IMR-90 (cell line): ENCODE measurements at places on chromosomes 7 and 10. TPM values are rescaled to one million over a fixed set of nuclear protein-coding genes. Genes with fewer than 3 reads are reported as not detected.

DNA sequence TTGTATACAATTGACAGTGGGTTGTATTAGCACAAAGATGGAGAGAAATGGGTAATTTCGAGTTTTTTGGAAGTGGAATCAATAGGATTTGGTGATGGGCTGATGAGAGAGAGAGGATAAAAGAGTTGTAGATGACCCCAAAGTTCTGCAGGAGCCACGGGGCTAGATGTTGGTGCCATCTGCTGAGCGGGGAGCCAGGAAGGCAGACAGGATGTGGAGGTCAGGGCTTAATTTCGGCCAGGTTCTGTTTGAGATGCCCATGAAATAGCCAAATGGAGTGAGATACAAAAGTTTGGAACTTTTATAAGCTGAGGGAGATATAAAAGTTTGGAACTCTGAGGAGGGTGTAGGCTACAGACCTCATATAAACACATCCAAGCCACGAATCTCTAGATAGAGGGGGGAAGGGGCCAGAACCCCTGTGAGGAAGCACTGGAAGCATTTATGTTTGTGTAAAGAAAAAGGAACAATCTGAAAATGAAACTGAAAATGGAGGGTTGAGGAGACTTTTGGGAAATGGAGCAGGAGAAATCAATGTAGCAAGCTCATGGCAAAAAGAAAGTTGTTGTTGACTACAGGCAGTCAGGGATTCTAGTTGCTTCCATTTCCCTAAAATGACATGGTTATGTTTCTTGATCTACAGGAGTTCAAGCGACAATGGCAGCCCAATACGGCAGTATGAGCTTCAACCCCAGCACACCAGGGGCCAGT lies 2.2 kb downstream of the GIMAP4 start:
- no peak for DNase-seq

GRCh38 chr10:23412223-23412622 lies 26.7 kb upstream of the OTUD1 start:
- peak; percentile 48 for DNase-seq

DNA sequence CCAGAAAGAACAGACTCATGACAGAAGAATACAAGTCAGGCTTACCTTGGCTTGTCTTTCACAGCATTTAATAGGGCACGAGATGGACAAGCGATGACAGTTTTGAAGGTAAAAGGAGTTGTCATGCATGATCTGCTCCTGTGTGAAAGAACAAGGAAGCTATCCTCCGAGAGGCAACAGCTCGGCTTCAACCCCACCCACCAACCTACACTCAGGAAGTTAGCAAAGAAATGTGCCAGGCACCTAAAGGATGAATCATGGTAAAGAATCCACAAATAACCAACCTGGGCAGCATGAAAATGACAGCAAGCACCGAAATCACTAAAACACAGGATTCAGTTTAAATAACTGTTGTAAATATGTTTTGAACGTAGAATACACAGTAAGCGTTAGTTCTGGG lies 700.2 kb downstream of the TYW1 start:
- no peak for DNase-seq

DNA sequence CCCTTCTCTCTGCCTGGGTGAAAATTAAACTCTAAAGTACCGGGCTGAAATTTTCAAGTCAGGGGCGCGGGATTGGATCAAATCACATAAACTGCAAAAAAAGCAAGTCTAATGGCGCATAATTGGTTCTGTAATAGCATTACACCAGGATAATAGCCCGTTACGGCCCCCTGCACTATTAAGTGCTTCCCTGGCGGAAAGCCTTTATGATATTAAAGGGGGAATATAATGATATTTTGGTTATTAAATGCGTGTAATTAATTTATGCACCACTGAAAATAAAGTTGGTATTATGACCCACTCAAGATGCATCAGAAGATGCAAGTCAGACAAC lies 744 bp upstream of the DRGX start:
- DNase-seq = no peak

GRCh38 chr7:33792547-33793105 lies 112.7 kb upstream of the BMPER start:
- DNase-seq = no peak

DNA sequence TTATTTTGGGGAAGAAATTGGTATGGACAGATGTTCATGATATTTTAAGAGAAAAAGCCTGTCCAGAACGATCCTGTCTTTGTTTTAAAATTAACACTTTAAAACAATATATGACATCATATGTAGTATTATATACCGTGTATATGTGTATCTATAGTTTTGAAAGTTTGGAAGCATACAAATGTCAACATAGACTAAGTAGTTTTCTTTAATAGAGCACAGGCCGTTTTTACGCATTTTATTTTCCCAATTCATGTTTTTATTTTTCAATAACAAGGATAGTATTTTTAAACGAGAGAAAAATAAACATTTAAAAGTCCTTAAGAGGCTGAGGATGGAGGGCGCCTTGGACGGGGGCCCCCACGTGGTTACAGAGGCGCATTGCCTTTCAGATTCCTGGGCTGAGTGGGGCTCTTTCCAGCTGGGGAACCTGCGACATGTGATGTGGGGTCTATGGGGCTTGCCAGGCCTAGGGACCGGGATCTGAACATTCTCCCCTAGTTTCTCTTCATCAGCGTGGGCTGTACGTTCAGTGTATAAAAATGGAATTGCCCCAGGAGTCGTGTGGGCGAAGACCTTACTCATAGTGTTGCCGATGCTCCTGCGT lies 127.8 kb upstream of the ZNF746 start:
- peak; percentile 54 for DNase-seq

DNA sequence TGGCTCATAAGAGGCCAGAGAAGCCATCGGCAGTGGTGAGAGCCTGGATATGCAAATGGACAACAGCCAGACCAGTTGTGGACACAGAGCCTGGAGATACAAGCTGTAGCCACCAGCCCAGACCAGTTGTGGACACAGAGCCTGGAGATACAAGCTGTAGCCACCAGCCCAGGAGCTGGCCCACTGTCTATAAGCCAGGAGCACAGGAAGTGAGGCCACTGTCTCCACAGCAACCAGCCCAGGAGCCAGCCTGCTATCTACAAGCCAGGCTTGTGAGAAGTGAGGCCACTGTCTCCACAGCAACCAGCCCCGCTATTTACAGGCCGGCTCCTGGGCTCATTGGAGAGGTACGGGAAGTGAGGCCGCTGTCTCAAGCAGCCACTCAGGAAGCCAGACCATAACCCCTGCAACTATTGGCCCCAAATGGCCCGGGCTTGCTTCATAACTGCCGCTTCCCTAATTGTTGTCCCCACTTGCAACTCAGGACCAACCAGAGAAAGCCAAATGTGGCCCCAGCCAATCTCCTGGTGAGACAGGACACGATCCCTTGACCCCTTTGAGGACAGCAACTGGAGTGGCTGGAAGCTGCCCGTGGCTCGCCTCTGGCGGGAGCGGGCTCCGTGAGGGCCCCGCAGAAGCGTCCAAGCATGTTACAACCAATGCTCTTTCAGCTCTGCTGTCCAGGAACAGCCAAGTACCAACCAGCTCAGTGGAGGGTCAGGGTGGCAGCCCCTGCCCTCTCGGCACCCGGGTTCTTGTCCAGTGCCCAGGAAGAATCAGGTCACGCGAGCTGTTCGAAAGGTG lies 44.1 kb upstream of the CNPY1 start:
- peak; percentile 16 for DNase-seq

DNA sequence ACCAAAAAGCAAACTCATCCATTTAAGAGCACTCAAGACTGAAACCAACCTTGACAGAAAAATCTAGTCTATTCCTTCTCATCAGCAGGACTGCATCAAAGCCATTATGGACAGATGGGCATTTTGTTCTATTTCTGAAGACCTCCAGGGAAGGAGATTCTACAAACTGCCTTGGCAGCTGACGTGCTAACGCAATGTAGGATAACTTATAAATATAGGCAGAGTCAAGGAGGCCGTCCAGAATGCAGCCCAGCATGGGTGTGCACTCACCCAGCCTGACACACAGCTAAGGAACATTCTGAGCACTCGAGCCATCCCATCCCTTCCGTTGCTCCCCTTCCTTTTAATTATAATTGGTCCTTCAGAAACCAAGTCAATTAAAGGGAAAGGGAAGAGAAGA lies 25.3 kb upstream of the NEBL start:
- DNase-seq = no peak

- peak; percentile 57 for DNase-seq
Observed at GRCh38 chr7:6175645-6176044, 96.8 kb downstream of the CYTH3 start.

GRCh38 chr7:17545348-17545747 lies 246.9 kb downstream of the AHR start:
- no peak for DNase-seq

DNA sequence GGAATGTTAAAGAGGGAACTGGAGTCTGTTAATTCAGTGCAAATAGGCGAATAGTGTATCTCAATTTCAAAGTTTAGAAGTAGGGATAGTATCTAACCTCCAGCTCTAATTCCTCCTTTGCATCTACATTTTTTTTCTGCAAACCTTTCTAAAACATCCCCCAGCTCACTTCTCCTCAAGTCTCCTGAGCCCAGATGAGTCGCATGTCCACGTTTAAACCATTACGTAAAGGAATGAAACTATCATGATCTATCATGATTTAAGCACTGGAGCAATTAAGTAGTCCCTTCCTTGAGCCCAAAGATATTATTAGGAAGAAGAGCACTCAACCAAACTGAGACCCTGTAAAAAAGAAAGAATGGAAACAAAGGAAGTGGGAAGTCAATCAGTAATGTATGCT lies 29.9 kb downstream of the GPR22 start:
- DNase-seq = peak; percentile 21

DNA sequence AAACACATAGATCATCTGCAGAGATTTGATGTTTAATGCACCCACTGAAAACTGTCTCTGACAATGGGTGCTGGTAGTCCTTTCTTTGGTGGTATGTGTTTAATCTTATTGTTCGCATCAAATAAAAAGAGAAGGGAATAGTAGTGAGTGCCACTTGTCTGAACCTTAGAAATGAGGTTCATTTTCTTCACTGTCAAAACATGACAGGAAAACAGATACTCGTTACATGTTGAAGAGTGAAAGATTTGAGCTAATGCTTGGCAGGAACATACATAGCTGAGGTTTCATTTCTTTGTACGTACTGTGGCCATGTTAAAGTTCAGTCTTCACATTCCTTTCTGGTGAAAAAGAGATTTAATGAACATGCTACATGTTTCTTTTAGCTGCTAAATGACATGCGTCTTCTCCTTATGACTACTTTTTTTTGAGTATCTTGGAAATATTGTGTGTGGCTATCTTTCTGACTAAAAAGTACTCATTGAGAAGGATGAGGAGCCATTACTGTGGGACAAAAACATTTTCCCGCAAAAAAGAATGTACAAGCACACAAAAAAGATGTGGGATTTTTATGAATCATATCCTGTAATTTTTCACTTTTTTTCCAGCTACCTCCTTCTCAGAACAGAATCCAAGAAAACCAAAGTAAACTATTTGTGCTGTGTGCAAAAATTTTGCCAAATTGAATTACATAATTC lies 108.0 kb downstream of the TWIST1 start:
- peak; percentile 71 for DNase-seq

DNA sequence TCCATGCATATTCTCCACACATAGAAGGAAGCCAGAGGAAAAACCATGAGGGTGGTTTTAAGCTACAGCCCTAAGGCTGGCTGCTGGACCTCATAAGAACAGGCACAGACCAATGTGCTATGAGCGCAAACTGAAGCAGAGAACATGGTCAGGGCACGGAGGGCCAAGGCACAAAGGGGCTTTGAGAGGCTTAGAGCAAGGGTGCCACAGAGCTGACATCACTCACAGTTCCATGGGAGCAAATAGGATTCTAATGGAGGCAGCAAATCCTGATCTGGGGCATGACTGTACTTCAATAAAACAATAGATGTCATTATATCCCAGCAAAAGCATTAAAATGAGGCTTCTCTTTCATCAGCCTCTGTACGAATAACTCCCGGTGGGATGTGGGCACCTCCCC lies 162.4 kb downstream of the COBL start:
- no peak for DNase-seq

DNA sequence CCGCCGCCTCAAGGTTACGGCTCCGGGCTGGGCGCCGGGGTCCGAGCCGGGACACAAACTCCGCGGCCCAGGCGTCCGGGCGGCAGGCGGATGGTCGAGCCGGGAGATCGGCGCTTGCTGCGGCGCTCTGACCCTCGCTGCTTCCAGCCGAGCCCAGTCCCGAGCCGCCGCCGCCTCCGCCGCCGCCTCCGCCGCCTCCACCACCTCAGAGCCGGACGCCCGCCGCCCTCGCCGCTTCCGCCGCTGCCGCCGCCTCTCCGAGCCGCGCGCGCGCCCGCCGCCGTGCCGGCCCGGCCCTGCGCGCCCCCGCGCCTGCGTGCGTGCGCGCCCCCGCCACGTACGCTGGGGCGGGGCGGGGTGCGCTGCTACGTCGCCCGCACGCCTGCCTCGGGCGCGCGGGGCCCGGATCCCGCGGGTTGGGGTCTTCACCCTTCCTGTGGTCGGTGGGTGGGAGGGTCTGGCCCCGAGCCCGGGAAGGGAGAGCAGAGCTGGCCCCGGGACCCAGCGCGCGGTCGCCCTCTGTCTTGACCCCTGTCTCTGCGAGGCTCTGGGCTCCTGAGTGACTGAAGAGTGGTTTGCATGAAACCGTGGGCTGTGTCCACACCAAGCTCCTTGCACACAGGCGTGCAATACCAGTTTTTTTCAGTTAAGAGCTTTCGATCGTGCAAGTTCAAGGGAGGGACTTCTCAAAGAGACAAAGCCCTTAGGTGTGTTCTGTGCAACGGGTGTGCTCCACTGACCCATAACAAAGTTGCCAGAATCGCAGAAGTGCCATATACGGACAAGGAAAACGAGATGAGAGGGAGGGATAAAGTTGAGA lies at the start of gene SMURF1:
SMURF1 (minus strand) TSS at position 256 of the 820 bp plus-strand sequence. CDS start 328 bp downstream, outside the sequence.
- peak; percentile 47 for DNase-seq

DNA sequence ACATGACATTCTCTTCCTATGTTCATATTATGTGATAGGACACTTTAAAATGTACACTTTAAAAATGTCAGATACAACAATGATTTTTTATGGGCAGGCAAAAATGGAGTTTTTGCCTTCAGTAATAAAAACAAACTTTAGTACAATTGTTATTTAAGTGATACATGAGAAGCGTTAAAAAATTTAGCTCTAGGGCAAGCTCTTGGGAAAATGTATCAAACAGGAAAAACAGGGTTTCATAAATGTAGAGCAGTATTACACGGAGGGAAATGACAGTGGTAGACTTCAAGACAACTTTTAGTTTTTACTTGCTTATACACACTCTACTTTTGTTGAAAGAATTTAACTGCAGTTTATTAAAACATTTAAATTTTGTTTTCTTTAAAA lies 1.5 kb downstream of the FHIP2A start:
- DNase-seq = no peak

Gene CPVL
- total RNA-seq = not detected in 2 replicates

Gene VWA2
- not detected in 2 replicates for total RNA-seq

Gene SPDYE3
- not detected in 2 replicates for total RNA-seq

Gene GSTO2
- 1.9 and 2.3 TPM in 2 replicates for total RNA-seq

Gene DEPP1
- total RNA-seq = 11.7 and 13.6 TPM in 2 replicates

Gene WNT8B
- not detected in 2 replicates for total RNA-seq
